ENCODE measurements at places on chromosomes 3 and 15. TPM values are rescaled to one million over a fixed set of nuclear protein-coding genes. Genes with fewer than 3 reads are reported as not detected.

GALNT15 gene
- polyA plus RNA-seq, result 6.7 TPM

DNA sequence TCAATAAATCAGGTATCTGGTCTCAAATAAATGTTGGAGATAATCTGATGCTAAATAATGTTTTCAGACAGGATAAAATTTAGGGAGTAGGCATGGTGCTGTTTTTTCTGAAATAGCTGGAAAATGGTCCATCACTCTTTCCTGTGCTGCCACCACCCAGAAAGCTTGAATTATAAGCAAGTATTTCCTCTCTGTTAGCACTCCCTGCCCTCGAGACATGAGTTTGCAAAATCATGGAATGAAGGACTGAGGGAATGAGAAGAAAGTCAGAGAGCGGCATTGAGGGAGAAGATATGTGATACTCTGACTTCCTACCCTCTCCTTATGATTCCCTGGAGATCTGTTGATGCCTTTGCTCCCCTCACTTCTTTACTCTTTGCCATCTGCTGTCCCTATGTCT lies 1095.7 kb downstream of the IGSF11 start:
- DNase-seq, result no peak

VEPH1 gene
- 0.83 TPM for polyA plus RNA-seq

- no peak for DNase-seq
These were observed 1114.5 kb downstream of the EPHA3 start for GRCh38 chr3:90221900-90222299.

COPG1 gene
- polyA plus RNA-seq, result 47.8 TPM

GPR27 gene
- polyA plus RNA-seq, result 1.6 TPM

DNA sequence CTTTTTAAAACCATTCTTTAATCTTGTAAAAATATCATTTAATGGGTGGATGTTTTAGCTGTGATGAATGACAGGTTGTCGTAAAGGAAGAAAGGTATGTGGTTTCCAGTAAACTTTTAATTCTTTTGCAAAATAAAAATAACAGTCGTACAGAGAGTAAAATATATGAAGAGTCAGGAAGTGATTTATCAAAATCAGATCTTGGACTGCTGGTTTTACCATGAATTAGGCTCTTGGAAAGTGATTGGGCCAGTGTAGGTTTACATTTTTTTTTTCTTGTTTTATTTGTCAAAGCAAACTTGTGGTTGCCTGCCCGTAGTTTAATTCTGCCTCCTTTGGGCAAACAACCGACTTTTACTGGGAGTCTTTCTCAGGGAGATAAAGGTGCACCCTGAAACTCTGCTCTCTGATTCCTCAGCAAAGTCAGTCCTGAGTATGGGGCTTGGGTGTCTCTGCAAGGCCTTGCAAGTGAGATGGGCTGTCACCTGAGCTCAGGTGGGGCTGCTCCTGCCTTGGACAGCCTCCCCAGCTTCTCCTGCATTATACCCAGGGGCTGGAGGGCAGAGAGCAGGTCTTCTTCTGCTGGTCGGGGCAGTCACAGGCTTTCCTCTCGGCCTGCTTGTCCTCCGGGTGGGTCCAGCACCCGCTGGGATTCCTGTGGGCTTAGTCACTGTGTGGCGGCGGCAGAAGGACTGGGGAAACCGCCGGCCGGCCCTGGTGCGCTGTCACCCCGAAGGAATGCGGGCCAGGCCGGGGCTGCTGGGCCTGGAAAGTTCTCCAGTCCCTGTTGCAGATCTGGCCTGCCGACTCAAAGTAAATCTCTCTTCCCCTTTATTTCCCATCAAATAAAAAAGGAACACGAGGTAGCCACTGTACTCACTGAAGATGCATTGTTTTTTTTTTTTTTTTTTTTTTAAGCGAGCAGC lies 79.0 kb downstream of the IGF1R start:
- DNase-seq, result no peak

GRCh38 chr3:113129168-113129567 lies 82.2 kb upstream of the BOC start:
- DNase-seq, result no peak

DNA sequence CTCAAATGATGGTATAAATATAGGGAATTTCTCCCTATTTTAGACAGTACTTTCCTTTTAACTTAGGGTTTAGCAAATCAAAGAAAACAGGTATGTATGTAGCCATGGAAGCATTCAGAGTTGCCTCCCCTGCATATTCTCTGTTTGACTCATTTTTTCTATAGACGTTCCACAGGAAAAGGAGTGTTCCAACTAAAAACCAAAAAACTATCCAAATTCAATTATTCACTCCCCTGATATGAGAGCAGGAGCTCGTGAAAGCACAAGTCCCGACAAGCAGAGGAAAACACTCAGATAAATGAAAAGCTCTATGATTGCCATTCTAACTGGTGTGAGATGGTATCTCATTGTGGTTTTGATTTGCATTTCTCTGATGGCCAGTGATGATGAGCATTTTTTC lies 119.5 kb downstream of the FRMD5 start:
- DNase-seq, result no peak

LRRC2 gene
- polyA plus RNA-seq, result 1.8 TPM

GRCh38 chr3:39937874-39938273 lies 128.5 kb downstream of the MYRIP start:
- DNase-seq, result no peak

All from spleen (tissue), 13 donors.